CD8-positive, alpha-beta memory T cell (primary cell): ENCODE measurements at places on chromosomes 11 and 22. TPM values are rescaled to one million over a fixed set of nuclear protein-coding genes. Genes with fewer than 3 reads are reported as not detected.

GRCh38 chr11:120149246-120149645 lies 11.3 kb upstream of the TRIM29 start:
- no peaks in the 10 kb centered on the region for H3K4me1 ChIP-seq
- no peak for DNase-seq
- no peaks in the 10 kb centered on the region for H3K36me3 ChIP-seq

The OR56A1 gene
- not detected for total RNA-seq

The OTOG gene
- not detected for total RNA-seq

- no peak overlapping the region for H3K27ac ChIP-seq
- H3K4me1 ChIP-seq = no peaks in the 10 kb centered on the region
- no peaks in the 10 kb centered on the region for H3K27me3 ChIP-seq
- no peak for DNase-seq
- no peak overlapping the region for H3K4me3 ChIP-seq
Measured at GRCh38 chr11:106496677-106497076, 419.2 kb downstream of the AASDHPPT start.

GRCh38 chr11:68383976-68384501 lies 71.6 kb downstream of the LRP5 start:
- H3K36me3 ChIP-seq = no peaks in the 10 kb centered on the region
- no peaks in the 10 kb centered on the region for H3K27me3 ChIP-seq
- H3K27ac ChIP-seq = no peak overlapping the region
- peak; percentile 48 for DNase-seq
- H3K4me3 ChIP-seq = no peak overlapping the region

DNA sequence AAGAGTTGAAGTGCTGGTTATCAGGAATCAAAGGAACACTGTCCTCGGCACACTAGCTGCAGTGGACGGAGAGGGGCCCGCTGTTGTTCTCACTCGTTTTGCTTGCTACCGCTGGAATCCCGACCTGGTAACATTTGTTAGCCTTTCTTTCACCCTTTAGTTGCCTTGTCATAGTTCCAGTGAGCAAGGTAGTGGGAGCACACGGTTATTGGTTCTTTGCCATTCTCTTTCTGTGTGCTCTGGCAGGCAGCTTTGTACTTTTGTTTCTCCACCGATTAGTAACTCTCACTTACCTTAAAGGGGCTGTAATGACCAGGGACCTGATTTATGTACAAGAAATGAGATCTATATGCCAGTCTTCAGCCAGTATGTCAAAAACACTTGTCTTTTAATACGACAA lies 1.8 kb downstream of the DEPDC7 start:
- no peak overlapping the region for H3K27ac ChIP-seq
- no peaks in the 10 kb centered on the region for H3K27me3 ChIP-seq
- no peaks in the 10 kb centered on the region for H3K36me3 ChIP-seq
- DNase-seq = no peak

The MISFA gene
- not detected for total RNA-seq

The IGF2 gene
- 3.5 TPM for total RNA-seq

The HBG2 gene
- total RNA-seq = not detected

The NFAM1 gene
- 0.16 TPM for total RNA-seq

The TSPAN32 gene
- 6.6 TPM for total RNA-seq
